Airway epithelial cell (primary cell): ENCODE measurements at places on chromosomes 5 and 9. TPM values are rescaled to one million over a fixed set of nuclear protein-coding genes. Genes with fewer than 3 reads are reported as not detected.

Gene ESM1
- 0.14 and 0.56 TPM in 2 replicates for total RNA-seq

Gene SGCD
- not detected in 2 replicates for total RNA-seq

Gene SLCO4C1
- under 0.01 and 0.21 TPM in 2 replicates for total RNA-seq

Gene OTP
- total RNA-seq, result not detected in 2 replicates

Gene NNT
- 19.9 and 25.8 TPM in 2 replicates for total RNA-seq

Gene PCDHB12
- 0.05 and 0.07 TPM in 2 replicates for total RNA-seq

Gene CDH9
- total RNA-seq, result not detected in 2 replicates

Gene OR1J2
- not detected in 2 replicates for total RNA-seq

Gene BNC2
- total RNA-seq, result 0.07 and 0.74 TPM in 2 replicates

Gene C5orf52
- not detected in 2 replicates for total RNA-seq

Gene SLC34A3
- total RNA-seq, result 0.14 TPM in 1 of 2 replicates, not detected in the other

Gene MAP1B
- total RNA-seq, result 2.2 and 9.7 TPM in 2 replicates

Gene FAM151B
- total RNA-seq, result 0.35 and 2.5 TPM in 2 replicates

Gene SLC6A18
- total RNA-seq, result not detected in 2 replicates

Gene CCIN
- total RNA-seq, result not detected in 2 replicates

Gene IRGM
- not detected in 2 replicates for total RNA-seq

Gene FGF1
- total RNA-seq, result 0.93 and 2.0 TPM in 2 replicates

Gene AGGF1
- 12.8 and 17.4 TPM in 2 replicates for total RNA-seq
